A549 treated with ZK216348 at 1 μM for 4 hours (cell line): ENCODE measurements at places on chromosomes 13 and 19. TPM values are rescaled to one million over a fixed set of nuclear protein-coding genes. Genes with fewer than 3 reads are reported as not detected.

LILRA5 gene
- not detected in 5 replicates for total RNA-seq

CYSLTR2 gene
- total RNA-seq: not detected in 5 replicates

SRRM5 gene
- 0.93 to 1.4 TPM (median 0.98 TPM) in 5 replicates for total RNA-seq

SLITRK6 gene
- total RNA-seq: 0.09 to 0.63 TPM (median 0.25 TPM) in 5 replicates

FXYD5 gene
- 175 to 239 TPM (median 233 TPM) in 5 replicates for total RNA-seq

MCEMP1 gene
- not detected in 5 replicates for total RNA-seq

COMP gene
- total RNA-seq: 0.09 to 0.15 TPM (median 0.12 TPM) in 4 of 5 replicates, not detected in the other

ZNF570 gene
- 2.9 to 4.5 TPM (median 3.2 TPM) in 5 replicates for total RNA-seq

NCAN gene
- 0.02 TPM in 1 of 5 replicates, not detected in the others for total RNA-seq

ZNF844 gene
- not detected in 5 replicates for total RNA-seq

MYPOP gene
- total RNA-seq: 5.9 to 11.8 TPM (median 10.4 TPM) in 5 replicates

CCL25 gene
- not detected in 5 replicates for total RNA-seq

GGN gene
- 0.13 to 0.83 TPM (median 0.40 TPM) in 5 replicates for total RNA-seq

NKG7 gene
- total RNA-seq: not detected in 5 replicates

CD70 gene
- total RNA-seq: 10.6 to 27.7 TPM (median 22.0 TPM) in 5 replicates

ZNF524 gene
- 5.5 to 21.0 TPM (median 18.9 TPM) in 5 replicates for total RNA-seq

SHKBP1 gene
- total RNA-seq: 81.7 to 154 TPM (median 141 TPM) in 5 replicates

RNU6-9 gene
- total RNA-seq: not detected in 5 replicates

SERPINE3 gene
- total RNA-seq: not detected in 5 replicates

MAN2B1 gene
- 12.3 to 25.9 TPM (median 21.0 TPM) in 5 replicates for total RNA-seq
